G401 (cell line): ENCODE measurements at places on chromosomes 11 and 22.

GRCh38 chr11:118748056-118748455 lies 42.9 kb downstream of the DDX6 start:
- no peak for DNase-seq

DNA sequence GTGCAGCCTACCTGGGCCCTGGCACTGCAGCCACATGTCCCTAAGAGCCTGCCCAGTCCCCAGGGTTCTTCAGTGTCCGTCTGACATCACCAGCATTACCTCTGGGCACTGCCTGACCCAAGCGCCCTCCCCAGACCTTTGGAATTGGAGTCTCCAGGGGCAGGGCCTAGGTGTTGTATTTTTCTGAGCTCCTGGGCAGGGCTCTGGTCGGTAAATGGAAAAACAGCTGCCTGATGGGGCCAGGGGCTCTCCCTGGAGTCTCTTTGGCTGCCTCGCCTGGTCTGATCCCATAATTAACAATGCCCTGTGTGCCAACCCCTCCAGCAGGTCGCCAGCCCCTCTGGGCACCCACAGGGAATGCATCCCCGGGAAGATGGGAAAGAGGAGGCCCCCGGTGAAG lies 710.2 kb downstream of the BRD1 start:
- no peak for DNase-seq

GRCh38 chr11:9030601-9031000 lies 26.8 kb upstream of the NRIP3 start:
- DNase-seq: peak; percentile 62

DNA sequence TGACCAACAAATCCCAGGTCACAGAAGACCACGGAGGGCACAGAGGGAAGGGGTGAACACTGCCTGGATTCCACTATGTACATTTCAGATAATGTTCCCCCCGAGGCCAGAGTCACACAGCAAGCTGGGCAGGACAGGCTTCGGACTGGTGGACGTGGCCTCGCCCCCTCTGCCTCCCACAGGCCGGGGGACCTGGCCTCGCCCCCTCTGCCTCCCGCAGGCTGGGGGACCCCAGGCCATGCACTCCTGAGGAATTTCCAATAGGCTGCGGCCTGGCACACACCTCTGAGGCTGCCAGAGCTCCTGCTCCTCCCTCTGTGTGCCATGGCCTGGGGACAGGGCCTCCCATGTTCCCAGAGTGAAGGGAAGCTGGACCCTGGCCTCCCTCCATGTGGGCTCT lies 1352.8 kb downstream of the BRD1 start:
- DNase-seq: no peak

DNA sequence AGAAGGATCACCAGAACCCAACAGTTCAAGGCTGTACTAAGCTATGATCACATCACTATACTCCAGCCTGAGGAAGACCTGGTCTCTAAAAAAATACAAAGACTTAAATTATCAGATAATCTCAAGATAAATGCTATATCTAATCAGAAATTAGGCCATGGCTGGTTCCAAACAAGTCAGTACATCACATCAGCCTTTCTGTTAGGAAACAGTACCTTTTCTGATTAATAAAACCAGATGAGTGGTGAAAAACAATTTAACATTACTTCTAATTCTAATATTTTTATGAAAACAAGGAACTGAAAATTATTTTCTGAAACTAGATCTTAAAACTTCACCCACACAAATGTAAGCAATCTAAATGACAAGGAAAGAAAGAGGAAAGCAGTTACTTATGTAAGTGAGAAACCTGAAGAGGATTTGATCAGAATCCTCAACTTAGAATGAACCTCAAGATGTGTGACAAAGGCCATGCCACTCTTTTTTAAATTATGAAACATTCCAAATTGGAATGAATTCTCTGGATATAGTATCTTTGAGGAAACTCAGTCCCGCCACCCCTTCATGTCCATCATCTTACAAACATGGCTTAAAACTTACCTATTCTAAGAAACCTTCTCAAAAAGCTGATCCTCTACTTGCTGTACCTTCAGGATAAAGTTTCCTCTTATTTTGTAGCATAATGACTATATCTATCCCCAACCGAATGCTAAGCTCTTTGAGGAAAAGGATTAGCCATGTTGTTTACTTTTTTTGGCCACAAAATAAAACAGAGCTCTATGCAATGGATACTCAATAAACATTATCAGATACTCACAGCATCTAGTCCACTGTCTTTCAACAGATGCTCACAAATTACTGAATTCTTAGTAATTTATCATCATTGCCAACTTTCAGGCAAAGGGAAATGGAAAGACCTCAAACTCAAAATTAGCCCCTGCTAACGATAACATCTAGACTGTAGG lies 132.0 kb downstream of the MRTFA start:
- no peak for DNase-seq

GRCh38 chr22:37819105-37819433 lies 4.1 kb upstream of the GALR3 start:
- no peak for DNase-seq

DNA sequence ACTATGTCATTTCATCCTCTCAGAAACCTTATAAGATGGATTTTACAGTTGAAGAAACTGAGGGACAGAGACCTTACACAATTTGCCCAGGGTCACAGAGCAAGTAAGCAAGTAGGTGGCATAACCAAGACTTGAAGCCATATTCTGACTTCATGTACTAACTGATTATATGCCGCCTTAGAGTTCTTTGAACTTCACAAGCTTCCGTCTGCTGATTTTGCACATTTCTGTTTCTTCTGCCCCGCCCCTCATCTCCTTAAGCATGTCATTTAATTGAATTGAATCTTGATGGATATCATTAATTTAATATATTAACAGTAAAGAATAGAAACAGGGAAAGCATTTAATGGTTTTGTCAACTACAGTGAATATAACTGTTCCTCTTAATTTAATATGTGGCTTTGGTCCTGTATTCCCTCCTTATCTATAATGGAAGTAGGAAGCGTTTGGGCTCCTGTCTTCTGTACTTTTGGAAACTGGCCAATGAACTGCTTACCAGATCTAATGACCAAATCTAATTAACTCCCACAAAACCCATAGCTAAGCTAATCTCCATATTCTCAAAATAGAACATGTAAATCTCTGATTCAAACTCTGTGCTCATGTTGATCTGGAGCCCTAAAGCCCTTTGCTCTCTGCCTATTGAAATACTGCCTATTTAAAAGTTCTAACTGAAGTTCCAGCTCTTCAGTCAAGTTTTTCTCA lies 30.4 kb downstream of the SIK2 start:
- DNase-seq: peak; percentile 12

DNA sequence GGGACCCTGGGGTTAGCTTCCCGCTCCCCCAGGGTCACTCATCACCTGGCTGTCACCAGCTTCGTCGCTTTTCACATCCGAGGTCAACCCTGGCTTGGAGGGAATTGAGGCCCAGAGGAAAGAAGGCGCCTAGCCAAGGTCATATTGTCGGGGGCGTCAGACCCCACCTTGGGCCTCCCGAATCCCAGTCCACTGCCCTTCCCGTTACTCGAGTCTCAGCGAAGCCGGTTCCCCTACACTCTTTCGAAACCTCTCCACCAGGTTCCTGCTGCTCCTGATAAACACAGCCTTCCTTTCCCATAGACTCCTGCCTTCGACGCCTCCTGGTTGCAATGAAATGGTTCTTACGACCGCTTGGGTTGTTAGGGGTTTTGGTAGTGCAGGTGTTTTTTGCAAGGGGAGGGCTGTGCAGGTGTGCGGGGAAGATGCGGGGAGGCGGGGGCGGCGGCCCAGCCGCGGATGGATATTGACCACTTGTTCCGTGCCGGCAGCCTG lies 642 bp downstream of the NAA40 start:
- DNase-seq: peak; percentile 30

DNA sequence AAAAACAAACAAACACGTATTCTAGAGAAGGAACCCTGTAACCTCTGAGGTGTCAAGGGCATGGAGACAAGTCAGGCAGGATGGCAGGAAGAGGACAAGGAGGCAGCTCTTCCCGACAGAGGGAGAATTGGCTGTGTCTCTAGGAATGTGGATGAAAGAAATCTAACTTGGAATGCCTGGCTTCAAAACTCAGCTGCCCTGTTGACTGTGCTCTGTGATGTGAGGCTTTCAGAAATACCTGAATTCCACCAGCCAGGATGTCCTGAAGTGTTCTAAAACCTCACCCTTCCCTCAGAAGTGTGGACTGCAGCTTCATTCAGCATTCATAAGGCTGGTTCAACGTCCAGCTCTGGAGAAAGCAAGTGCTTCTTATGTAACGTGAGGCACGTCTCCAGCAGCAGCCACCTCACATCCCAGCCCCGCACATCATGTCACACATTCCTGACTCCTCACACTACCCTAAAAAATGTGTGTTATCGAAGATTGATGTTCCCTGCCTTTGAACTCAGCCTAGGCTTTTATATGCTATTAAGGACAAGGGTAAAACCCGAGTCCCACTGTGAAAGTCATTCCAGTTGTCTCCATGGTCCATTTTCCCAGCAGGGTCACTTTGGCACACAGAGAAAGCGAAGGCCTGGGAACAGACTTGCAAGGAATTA lies 398.9 kb downstream of the ETS1 start:
- no peak for DNase-seq

DNA sequence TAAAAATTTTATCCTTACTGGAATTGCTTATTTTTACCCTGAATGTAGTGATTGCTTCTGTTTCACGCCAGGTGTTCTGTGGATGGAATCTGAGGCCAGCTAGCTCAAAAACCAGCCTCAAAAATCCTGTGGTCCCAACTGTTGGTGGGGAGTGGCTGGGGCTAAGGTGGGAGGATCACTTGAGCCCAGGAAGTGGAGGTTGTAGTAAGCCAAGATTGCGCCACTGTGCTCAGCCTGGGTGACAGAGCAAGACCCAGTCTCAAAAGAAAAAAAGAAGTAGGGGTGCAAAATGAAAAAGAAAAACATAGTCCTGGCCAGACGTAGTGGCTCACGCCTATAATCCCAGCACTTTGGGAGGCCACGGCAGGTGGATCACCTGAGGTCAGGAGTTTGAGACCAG lies 27.0 kb upstream of the SLC5A1 start:
- no peak for DNase-seq

GRCh38 chr11:93198215-93198845 lies 539 bp upstream of the SLC36A4 start:
- DNase-seq: peak; percentile 59

- peak; percentile 99 for DNase-seq
Measured at GRCh38 chr11:65121865-65122696, at the start of the genes FAU and MRPL49. FAU (minus strand) TSS chr11:65122134; CDS start chr11:65121813, 321 bp downstream. MRPL49 (plus strand) TSS chr11:65122321; CDS start chr11:65122347, 26 bp downstream.

DNA sequence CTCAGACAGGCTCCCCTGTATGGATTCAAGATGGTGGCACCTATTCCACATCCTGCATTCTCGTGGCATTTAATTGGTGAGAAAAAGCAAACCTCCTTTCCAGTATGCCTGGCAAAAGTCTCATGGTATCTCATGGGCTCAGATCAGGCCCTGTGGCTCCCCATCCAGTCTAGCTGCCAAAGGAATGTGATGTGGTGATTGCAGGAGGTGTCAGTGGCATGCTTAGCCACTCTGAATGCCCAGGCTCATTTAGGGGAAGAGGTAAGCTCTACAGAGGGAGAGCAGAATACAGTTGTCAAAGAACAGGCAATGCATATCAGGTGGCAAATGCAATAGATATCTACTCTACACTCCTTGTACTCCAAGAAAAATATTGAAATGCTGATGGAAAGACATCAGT lies 146.7 kb downstream of the SPATA19 start:
- no peak for DNase-seq

DNA sequence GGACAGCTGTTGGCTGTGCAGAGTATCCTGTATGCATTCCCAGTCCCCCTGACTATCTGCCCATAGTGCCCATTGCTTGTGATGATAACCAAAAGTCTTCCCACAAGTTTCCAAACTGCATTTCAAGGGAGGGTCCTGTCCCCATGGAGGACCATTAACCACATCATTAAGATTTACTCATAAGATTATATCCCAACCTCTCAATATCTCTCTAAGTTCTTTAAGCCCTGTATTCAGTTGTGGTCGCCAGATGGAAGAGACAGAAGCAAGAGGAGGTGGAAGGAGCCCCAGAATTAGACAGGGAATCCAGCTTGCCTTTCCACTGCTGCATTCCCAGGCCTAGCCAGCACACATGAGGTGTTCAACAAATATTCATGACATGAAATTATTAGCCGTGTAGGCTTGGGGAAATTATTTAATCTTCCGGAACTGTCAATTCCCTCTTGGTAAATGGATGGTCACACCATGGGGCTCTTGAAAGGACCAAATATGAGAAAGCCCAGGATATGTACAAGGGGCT lies 42.6 kb upstream of the TIMP3 start:
- DNase-seq: no peak

DNA sequence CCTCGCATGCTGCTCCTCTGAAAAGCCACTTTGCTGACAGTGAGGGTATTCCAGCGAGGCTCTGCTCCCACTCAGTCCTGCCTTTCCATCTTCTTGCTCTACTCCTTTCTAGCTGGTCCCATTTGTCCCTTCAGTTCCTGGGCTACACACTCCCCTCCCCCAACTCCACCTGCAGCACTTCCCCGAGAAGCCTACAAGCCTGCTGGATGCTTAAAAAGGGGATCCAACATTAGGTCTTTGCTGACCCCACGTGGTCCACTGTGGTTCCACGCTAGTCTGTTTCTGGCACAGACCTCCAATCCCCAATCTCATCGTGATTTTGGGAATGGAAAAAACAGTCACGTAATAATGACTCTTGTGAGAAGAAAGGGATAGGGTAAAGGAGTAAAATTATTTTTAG lies 121.6 kb upstream of the SNX19 start:
- no peak for DNase-seq

GRCh38 chr11:112967082-112967481 lies 5.9 kb downstream of the NCAM1 start:
- no peak for DNase-seq

DNA sequence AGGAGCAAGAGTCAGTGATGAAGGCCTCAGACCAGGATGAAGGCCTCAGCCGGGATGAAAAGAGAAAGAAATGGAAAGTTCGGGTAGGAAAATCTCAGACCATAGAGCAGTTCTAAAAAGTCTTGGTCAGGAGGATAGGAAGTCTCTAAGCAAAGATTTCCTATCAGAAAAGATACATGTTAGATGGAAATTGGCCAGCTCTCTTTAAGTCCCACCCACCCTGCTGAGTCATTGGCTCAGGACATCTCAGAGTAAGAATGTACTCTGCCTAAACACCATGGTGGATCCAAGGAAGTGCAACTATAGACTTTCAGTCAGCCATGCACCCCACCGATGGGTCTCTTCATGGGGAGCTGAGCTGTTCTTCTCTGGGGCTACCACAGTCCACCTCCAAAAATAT lies 4.4 kb downstream of the OR8B3 start:
- no peak for DNase-seq

DNA sequence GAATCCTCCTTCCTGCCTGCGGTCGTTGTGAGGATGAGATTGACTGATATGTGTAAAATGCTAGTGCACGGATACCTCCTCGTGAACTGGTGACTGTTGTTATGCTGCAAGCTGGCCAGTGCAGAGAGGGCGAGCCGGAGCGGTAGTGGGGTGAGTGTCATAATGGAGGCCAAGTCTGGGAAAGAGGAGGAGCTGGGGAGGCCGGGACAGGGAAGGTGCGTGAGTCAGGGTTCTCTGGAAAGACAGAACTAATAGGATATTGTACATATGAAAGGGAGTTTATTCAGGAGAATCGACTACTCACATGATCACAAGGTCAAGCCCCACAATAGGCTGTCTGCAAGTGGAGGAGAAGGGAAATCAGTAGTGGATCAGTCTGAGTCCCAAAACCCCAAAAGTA lies 56.8 kb upstream of the FADD start:
- no peak for DNase-seq
